ENCODE measurements at places on chromosomes 13 and 19.

DNA sequence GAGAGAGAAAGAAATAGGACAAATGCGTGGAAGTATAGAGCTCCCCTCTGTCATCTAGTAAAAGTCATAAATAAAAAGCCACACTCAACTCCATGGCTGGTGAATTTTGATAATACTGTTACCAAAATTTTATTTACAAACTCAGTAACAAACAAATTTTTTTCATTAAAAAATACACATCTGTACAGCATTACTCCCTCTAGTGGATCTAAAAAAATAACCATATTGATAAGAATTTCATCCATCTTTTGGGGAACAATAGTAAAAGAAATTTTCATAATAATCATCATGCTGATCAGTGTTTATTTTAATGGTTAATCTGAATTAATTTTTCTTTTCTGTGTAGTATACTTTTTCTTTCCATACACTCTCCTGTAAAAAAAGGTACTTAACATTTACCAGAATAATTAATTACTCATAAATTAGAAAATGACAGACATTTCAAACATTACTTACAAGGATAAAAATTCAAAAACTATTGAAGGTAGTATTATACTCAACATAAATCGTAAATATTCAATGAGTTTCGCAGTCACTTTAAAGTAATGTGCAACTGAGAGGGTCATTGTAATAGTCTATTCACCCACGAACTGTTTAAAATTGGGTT, 173.5 kb upstream of the LSM14A start:
- DNase-seq: no peak

DNA sequence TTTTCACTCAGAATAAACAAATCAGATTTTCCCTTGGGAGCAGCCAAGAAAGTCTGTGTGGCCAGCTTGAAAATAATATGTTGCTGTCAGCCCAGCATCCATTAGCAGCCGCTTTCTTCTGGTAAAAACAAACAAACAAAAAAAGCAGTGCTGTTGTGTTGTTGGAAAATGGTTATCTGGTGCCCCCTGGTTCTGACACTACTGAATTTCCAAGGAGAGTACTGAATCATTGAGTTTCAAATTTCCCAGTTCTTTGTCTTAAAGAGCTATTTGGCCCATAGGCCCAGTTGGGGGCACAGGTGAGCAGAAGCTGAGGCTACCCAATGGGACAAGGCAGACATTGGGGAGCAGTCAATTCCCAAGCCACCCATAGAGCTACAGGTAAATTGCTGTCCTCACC, 995.9 kb downstream of the UQCRFS1 start:
- no peak for DNase-seq

DNA sequence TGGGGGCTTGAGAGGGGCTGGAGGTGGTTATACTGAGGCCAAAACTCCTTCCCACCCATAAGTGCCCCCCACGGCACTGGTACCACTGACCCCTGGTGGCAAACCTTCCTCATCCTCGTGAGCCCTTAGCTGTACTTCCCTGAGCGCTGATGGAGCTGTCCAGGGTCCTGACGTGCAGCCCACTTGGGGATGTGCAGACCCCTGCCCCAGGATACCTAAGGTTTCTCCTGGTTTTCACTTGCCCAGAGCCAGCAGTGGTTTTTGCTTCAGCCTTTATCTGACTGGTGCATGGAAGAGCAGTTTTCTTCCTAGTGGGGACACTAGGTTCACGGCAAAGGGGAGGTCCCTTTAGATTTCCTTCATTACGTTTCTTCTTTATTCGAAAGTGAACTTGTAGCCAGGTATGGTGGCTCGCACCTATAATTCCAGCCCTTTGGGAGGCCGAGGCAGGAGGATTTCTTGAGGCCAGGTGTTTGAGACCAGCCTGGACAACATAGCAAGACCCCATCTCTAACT, 28.7 kb upstream of the KCTD15 start:
- peak; percentile 16 for DNase-seq

- no peak for DNase-seq
These were observed 74.3 kb upstream of the UBL3 start for GRCh38 chr13:29924482-29925350.

GRCh38 chr13:110239280-110240125, 67.5 kb downstream of the COL4A1 start:
- no peak for DNase-seq

DNA sequence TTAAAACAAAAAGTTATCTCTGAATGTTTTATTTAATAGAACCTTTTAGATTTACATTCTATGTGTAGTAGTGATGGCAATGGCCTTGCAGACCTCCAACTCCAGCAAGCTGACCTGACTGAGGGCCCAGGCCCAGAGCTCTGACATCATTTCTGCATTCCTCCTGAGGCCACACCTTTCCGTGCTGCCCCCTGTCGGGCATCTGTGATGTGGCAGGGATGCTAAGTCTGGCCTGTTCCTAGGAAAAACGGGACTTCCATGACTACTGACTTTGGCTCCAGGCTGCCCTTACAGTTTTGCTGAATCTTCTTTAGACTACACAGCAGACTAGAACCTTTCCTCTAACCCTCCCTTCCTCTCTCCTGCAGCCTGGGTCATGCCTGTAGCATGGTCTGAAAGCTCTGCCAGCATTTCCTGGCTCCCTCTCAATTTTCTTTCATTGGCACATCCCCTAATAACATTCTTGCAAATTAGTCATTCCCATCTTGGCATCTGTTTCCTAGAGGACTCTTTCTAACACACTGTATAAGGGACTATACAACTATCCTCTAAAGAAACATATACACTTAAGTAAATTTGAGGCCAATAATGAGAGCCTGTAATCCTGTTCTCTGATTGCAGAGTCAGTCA, 249.1 kb downstream of the GPC5 start:
- peak; percentile 8 for DNase-seq
